ENCODE measurements at places on chromosomes 6 and 20.

- no peaks in the 10 kb centered on the region for H3K27me3 ChIP-seq
- no peak for DNase-seq
These were observed 37.1 kb downstream of the MAN1A1 start for GRCh38 chr6:119312441-119312840.

DNA sequence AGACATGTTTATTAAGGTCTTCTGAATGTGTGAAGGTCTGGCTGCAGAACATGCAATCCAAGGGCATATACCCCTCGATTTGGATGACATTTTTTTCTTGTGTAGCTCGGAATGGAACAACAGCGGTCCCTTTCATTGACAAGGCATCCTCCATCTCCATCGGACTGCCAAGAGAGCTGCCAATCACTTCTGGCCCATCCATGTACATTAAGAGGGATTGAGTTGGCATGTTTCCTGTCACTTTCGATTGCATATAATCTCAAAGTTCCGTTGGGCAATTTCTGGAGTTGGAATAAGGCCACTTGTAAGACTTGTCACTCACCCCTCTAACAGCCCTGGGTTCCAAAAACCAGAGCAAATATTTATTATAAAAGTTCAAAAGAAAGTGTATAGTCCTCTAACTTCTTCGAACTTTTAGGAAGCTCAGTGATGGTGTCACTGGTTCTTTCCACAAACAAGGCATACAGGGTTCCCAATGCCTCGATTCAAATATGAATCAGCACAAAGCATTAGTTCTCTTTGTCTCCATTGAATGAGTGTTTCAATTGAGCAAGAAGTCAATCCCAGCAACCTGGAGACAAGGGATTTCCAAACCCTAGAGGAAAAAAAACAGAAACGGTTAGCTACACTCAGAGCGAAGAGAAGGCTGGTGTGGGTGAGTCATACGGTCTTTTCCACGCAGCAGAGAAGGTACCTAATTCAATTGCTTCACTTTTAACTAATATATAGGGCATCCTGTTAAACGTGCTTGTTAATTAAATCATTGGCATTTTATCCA is 10.9 kb downstream of the ZNF217 start:
- H3K36me3 ChIP-seq = peaks cover 18% of the 10 kb centered on the region
- peaks cover 87% of the 10 kb centered on the region for H3K4me1 ChIP-seq
- H3K4me3 ChIP-seq = peak overlapping the region; percentile 99
- H3K27ac ChIP-seq = peak overlapping the region; percentile 100

GRCh38 chr6:83815631-83816272 is 37.4 kb upstream of the RIPPLY2 start:
- H3K36me3 ChIP-seq = no peaks in the 10 kb centered on the region
- H3K4me1 ChIP-seq = no peaks in the 10 kb centered on the region
- H3K4me3 ChIP-seq = no peak overlapping the region
- DNase-seq = no peak
- H3K27ac ChIP-seq = no peak overlapping the region
- no peaks in the 10 kb centered on the region for H3K27me3 ChIP-seq

- H3K27ac ChIP-seq = no peak overlapping the region
- no peak overlapping the region for H3K4me3 ChIP-seq
- no peaks in the 10 kb centered on the region for H3K4me1 ChIP-seq
- no peaks in the 10 kb centered on the region for H3K27me3 ChIP-seq
These were observed 5.0 kb downstream of the SMIM28 start for GRCh38 chr6:138382498-138383265.

DNA sequence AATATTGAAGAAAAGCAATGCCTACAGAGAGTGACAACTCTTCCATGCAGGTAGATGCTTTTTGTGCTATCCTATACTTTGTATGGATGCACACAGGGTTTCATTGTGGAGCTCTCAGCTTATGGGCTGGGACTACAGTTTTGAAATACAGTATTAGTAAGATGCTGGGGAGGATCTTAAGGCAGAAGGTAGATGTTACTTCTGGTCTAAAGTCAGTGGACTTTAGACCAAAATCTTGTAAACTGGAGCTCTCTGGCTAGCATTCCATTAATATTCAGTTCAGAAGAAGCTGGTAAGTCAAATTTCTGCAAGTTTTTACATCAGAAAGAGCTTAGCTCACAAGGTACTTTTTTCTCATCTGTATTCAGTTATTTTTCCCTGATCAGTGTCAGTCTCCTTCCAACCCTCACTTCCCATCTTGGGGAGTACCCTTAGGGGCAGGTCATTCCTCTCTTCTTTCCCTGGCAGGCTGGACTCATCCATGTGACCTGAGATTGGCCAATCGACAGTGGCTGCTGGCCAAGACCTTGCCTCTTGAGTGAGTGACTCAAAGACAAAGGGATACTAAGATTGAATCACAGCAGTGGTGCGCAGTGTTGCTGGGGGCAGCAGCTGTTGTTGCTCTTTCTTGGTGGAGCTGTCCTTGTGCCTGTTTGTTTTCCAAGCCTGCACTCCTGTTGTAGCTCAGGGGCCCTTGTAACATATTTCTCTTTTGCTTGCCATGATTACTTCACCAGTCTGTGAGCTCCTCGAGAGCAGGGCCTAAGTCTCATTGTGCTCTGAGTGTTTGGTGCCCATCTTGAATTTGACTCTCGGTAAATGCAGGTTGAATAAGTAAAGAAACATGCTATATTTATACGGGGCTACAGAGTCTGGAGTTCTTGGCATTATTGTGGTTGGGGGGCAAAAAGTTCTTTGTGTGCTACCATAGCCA is 2.8 kb upstream of the PHF20 start:
- H3K36me3 ChIP-seq = peaks cover 14% of the 10 kb centered on the region
- H3K27ac ChIP-seq = peak overlapping the region; percentile 99
- peaks cover 63% of the 10 kb centered on the region for H3K4me1 ChIP-seq
- peak; percentile 65 for DNase-seq

DNA sequence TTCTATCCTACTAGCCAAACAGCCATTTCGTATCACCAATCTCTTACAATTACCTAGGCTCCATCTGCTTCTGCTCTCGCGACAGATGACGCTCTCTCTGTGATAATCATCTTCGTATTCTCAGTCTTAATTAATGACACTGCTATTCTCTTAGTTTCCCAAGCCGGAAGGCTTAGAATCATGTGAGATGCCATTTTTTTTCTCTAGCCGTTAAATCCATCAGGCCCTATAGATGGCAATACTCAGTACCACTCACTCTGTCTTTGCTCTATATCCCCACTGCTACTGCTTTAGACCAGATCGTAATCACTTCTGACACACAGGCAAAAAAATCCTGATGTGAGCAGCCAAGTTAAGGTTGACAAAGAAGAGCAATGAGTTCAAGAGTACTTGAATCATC is 2.1 kb upstream of the THEMIS start:
- peaks cover 5% of the 10 kb centered on the region for H3K36me3 ChIP-seq
- peak overlapping the region; percentile 72 for H3K27ac ChIP-seq
- no peak for DNase-seq

DNA sequence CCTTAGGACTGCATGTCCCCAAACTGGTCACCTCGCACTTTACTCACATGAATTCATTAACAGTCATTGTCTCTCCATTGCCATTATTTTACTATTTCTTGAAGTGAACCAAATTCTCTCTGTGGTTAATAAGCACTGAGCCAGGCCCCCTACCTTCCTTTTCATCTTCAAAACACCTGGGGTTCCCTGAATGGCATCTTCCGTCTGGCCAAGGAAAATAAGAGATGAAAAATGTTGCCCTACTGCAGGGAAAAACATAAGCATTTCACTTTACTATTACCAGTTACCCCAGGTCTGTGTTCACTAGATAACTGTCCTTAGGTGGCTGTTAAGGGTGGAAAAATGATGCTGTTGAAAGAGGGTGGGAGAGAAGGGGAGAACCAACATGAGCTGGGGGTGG is 10.0 kb upstream of the NKX2-2 start:
- no peaks in the 10 kb centered on the region for H3K36me3 ChIP-seq
- DNase-seq = no peak
- H3K4me1 ChIP-seq = peaks cover 17% of the 10 kb centered on the region
- H3K27ac ChIP-seq = no peak overlapping the region
- H3K27me3 ChIP-seq = peaks cover 81% of the 10 kb centered on the region

DNA sequence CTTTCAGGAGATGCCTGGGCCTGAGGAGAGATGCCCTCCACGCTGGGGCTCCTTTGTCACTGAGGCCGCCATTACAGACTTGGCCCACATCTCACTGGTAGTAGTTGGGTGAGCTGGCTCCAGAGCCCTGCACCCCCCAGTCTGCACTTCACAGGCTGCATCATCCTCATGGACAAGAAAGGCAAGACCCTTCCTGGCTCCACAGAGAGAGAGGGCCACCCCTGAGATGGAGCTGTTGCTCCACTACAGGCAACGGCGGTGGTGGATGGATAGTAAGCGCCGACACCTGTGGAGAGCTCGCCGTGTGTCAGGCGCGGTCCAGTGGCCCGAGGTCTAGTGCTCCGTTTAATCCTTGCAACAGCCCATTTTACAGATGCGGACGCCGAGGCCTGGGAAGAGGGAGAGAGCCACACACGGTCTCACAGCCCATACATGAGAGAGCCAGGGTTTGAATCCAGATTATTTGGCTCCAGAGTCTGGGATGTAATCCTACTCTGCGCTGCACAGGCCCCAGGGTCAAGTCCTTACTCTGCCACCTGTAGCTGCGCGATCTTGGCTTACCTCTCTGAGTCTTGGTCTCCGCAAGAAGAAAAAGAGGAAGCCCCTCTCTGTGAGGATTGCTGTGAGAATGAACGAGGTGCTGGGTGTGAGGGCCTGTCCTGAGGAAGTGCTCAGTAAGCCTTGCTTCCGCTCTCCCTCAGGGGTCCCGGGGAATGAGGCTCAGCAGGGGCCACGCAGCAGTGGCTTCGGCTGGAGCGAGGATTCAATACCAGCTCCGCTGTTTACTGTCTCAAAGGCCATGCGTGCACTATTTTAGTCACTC is 34.5 kb downstream of the SPDEF start:
- H3K36me3 ChIP-seq = no peaks in the 10 kb centered on the region
- no peak for DNase-seq
- H3K27ac ChIP-seq = no peak overlapping the region
- peaks cover 6% of the 10 kb centered on the region for H3K27me3 ChIP-seq
- no peaks in the 10 kb centered on the region for H3K4me1 ChIP-seq
- no peak overlapping the region for H3K4me3 ChIP-seq

- H3K27ac ChIP-seq = no peak overlapping the region
- H3K4me1 ChIP-seq = peaks cover 13% of the 10 kb centered on the region
- peaks cover 2% of the 10 kb centered on the region for H3K36me3 ChIP-seq
- no peaks in the 10 kb centered on the region for H3K27me3 ChIP-seq
These were observed 4.5 kb downstream of the BCAS4 start for GRCh38 chr20:50799176-50799889.
